ENCODE measurements at places on chromosomes 7 and 10. TPM values are rescaled to one million over a fixed set of nuclear protein-coding genes. Genes with fewer than 3 reads are reported as not detected.

GRCh38 chr7:24733414-24734060 is 23.7 kb downstream of the GSDME start:
- H3K4me1 ChIP-seq, result peaks cover 21% of the 10 kb centered on the region
- H3K36me3 ChIP-seq, result peaks cover 11% of the 10 kb centered on the region
- H3K4me3 ChIP-seq, result no peak overlapping the region
- DNase-seq, result no peak

DNA sequence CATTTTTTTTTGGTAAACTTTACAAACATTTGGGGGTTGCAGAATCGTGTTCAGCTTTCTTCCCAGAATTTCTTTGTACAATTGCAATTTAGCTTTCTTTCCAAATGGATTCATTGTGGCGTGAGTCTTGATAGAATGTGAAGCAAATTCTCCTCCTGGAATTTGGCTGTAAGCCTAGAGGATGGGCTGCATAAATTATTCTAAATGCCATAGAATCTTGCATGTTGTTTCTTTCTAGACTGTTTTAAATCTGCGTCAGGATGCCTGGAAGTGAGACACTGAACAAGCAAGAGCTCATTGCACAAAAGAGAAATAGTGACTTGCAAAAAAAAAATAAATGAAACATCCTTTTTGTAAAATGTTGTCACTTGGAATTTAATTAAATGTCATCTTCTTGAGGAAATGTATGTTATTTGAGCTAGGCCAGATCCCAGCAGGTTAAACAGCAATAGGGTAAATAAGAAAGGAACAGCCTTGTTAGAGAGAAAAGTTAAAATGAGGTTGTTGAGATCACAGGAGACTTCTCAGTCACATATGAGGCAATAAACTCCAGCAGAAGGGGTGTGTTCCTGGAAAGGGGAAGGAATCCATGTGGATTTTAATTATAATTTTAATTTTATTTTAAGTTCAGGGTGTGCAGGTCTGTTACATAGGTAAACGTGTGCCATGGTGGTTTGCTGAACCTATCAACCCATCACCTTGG is 483.0 kb downstream of the PLXDC2 start:
- no peak for DNase-seq
- H3K36me3 ChIP-seq, result no peaks in the 10 kb centered on the region
- H3K27me3 ChIP-seq, result no peaks in the 10 kb centered on the region

DNA sequence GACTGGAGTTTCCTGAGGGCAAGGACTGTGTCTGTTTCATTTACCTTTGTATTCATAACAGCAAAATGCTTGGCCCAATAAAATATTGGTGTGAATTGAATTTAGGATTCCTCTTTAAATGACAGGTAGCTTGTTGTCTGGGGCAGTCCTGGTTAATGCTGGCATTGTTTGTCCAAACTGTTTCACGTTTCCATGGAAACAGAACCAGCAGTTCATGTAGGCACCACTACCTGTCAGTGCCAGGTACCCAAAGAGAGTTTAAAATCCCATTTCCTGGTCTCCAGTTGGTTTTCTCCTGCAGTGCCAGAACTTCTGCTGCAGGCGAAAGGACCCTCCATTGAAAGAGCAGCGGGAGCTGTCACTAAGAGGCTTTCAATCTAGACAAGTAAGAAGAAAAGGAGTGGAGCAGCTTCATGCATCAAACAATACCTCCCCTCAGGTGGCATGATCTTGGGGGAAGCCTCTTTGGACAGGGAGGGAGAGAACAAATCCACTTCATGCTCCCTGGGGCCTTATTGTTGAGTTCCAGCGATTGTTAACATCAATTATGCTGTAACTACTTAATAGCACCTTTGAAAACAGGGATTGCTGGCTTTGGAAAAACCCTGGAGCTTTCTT is 109.6 kb downstream of the KIF20B start:
- no peak overlapping the region for H3K27ac ChIP-seq
- DNase-seq, result no peak

DNA sequence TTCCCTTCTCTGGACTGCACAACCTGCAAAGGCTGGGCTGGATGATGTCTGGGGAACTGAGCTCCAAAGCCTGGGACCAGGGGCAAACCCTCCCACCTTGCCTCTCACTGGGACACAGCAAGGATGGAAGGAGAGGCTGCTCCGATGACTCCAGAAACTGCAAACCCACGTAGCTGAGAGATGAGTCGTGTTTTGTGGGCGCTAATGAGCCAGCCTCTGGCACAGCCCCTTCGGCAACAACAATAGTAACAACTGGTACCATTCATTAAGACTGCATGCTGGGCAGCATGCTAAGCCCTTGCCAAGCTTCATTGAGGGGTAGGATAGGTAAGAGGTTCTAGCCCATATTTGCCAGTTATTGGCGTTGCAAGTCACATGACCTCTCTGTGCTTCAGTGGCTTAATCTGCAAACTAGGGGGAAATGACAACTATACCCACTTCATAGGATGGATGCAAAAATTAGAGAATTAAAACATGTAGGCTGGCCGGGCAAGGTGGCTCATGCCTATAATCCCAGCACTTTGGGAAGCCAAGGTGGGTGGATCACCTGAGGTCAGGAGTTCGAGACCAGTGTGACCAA is 145.9 kb downstream of the SH3PXD2A start:
- peak; percentile 29 for DNase-seq
- H3K36me3 ChIP-seq, result no peaks in the 10 kb centered on the region
- H3K27me3 ChIP-seq, result no peaks in the 10 kb centered on the region
- H3K4me3 ChIP-seq, result no peak overlapping the region
- H3K4me1 ChIP-seq, result peaks cover 17% of the 10 kb centered on the region

DNA sequence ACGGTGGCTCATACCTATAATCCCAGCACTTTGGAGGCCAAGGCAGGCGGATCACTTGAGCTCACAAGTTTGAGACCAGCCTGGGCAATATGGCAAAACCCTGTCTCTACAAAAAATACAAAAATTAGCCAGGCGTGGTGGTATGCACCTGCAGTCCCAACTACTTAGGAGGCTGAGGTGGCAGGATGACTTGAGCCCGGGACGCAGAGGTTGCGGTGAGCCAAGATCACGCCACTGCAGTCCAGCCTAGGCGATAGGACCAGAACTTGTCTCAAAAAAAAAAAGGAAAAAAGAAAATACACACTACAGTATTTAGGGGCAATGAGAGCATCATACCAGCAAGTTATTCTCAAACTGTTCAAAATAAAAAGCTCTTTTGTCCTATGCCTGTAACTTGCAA is 59.5 kb downstream of the ABI1 start:
- DNase-seq, result no peak
- no peak overlapping the region for H3K4me3 ChIP-seq
- no peaks in the 10 kb centered on the region for H3K36me3 ChIP-seq
- H3K4me1 ChIP-seq, result peaks cover 29% of the 10 kb centered on the region

DNA sequence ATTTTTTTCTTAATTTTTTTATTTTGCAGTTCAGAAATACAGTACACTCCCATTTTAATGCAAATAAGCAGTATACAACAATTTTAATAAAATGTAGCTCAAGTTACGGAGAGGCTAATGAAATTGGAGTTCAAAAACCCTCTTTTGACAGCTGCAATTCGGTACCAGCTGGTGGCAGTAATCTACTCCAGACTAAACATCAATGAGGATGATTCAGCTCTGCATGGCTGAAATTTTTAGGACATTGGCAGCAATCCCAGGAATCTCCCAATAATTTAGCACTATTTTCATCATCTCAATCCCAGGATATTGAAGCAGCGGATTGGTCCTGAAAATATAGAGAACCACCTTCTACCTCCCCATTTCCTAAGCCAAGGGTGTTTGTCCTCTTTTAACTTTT is 278.8 kb downstream of the CACNA2D1 start:
- no peaks in the 10 kb centered on the region for H3K36me3 ChIP-seq
- H3K4me3 ChIP-seq, result no peak overlapping the region
- H3K27ac ChIP-seq, result no peak overlapping the region
- H3K4me1 ChIP-seq, result no peaks in the 10 kb centered on the region
- H3K27me3 ChIP-seq, result peaks cover 77% of the 10 kb centered on the region
- no peak for DNase-seq

- H3K4me3 ChIP-seq, result no peak overlapping the region
- peaks cover 13% of the 10 kb centered on the region for H3K36me3 ChIP-seq
- DNase-seq, result no peak
- no peaks in the 10 kb centered on the region for H3K27me3 ChIP-seq
- H3K27ac ChIP-seq, result no peak overlapping the region
- peaks cover 6% of the 10 kb centered on the region for H3K4me1 ChIP-seq
These were observed 24.2 kb upstream of the AQP1 start for GRCh38 chr7:30887464-30887872.

GRCh38 chr7:90749262-90749661 is 153.1 kb downstream of the CDK14 start:
- peaks cover 4% of the 10 kb centered on the region for H3K4me1 ChIP-seq
- H3K36me3 ChIP-seq, result peaks cover 16% of the 10 kb centered on the region
- H3K27ac ChIP-seq, result no peak overlapping the region
- no peak for DNase-seq
- no peak overlapping the region for H3K4me3 ChIP-seq

- H3K27ac ChIP-seq, result no peak overlapping the region
- H3K36me3 ChIP-seq, result no peaks in the 10 kb centered on the region
- no peak overlapping the region for H3K4me3 ChIP-seq
- peaks cover 48% of the 10 kb centered on the region for H3K27me3 ChIP-seq
- H3K4me1 ChIP-seq, result no peaks in the 10 kb centered on the region
These were observed 22.8 kb downstream of the WDFY4 start for GRCh38 chr10:48707472-48707871.

- H3K27ac ChIP-seq, result peak overlapping the region; percentile 31
- H3K4me1 ChIP-seq, result peaks cover 19% of the 10 kb centered on the region
- H3K4me3 ChIP-seq, result peak overlapping the region; percentile 79
- H3K27me3 ChIP-seq, result no peaks in the 10 kb centered on the region
- H3K36me3 ChIP-seq, result peaks cover 14% of the 10 kb centered on the region
These were observed 2.7 kb upstream of the SUV39H2 start for GRCh38 chr10:14875941-14876340.

DNA sequence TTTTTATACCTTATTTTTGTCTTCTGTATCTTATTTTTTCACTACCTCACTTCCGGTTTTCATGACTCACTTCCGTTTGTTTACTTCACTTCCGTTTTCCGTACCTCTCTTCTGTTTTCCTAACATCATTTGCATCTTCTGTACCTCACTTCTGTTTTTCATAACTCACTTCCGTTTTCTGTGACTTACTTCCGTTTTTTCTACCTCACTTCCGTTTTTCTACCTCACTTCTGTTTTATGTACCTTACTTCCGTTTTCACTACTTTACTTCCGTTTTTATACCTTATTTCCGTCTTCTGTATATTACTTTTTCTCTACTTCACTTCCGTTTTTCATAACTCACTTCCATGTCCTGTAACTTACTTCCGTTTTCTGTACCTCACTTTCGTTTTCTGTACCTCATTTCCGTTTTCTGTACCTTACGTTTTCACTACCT is 492.5 kb upstream of the AKR1E2 start:
- H3K27me3 ChIP-seq, result no peaks in the 10 kb centered on the region
- H3K4me1 ChIP-seq, result no peaks in the 10 kb centered on the region
- H3K4me3 ChIP-seq, result no peak overlapping the region
- no peak overlapping the region for H3K27ac ChIP-seq

DNA sequence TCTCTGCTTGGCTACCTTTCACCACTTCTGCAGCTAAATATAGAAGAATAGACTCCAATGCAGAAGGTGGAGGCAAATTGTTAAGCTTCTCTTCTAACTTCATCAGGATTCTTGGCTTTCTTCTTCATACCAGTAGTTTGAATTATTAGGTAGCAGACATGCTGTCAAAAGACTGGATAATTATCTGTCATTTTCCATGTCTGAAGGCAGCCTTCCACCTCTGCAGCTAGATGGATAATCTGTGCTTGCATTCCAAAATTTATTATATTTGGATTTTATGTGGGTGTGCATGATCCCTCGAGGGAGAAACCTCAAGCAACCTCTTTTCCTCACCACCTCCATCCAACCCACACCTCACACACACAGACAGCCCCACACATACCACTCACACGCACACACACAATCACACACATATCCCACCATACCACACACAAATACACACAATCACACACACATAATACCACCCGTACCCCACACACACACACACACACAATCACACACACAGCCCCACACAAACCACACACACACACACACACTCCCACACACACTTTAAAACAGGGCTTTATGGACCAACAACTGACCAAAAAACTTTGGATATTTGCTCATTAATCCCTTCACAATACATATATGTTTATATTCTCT is 145.0 kb downstream of the C7orf25 start:
- DNase-seq, result no peak
- H3K27ac ChIP-seq, result no peak overlapping the region
- no peaks in the 10 kb centered on the region for H3K36me3 ChIP-seq
- H3K27me3 ChIP-seq, result no peaks in the 10 kb centered on the region

DNA sequence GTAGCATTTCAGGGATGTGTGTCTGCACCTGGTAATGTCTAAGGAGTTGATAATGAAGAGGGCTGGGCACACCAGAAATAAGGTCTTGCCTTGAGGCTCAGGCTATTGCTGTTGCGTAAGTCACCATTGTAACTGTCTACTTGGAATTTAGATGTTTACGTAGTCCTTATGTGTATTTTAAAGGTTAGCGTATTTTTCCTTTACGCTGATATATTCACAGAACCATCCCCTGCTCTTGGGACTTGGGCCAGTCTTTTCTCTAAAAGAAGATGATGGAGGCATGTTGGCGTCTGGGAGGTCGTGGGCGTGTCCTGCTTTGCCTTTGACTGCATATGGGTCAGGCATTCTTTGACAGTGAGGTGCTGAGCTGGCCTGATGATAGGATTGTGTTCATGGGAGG is 14.7 kb downstream of the WDR37 start:
- DNase-seq, result peak; percentile 17
- peak overlapping the region; percentile 14 for H3K27ac ChIP-seq
- peaks cover 43% of the 10 kb centered on the region for H3K36me3 ChIP-seq
- H3K4me1 ChIP-seq, result peaks cover 18% of the 10 kb centered on the region
- H3K27me3 ChIP-seq, result no peaks in the 10 kb centered on the region

DNA sequence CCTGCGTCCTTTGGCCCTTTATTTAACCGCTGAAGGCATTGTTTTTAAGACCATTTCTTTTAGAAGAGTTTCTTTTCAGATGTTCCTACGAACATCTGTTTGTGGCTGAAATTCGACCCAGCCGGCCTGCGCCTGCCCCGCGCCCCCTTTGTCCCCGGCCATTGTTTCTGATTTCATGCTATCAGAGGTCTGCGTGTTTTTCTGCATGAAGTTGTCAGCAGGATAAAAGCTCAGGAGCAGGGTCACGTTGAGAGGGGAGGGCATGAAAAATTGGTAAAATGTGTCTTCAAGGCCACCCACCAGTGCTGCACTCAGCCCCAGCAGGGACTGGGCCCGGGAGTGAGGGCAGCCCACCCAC is 43.1 kb downstream of the NKX6-2 start:
- no peaks in the 10 kb centered on the region for H3K4me1 ChIP-seq
- peaks cover 15% of the 10 kb centered on the region for H3K36me3 ChIP-seq
- H3K27ac ChIP-seq, result no peak overlapping the region
- DNase-seq, result no peak
- no peaks in the 10 kb centered on the region for H3K27me3 ChIP-seq

GRCh38 chr7:33904681-33905388 is 504 bp upstream of the BMPER start:
- H3K27ac ChIP-seq, result no peak overlapping the region
- no peaks in the 10 kb centered on the region for H3K36me3 ChIP-seq
- H3K4me1 ChIP-seq, result no peaks in the 10 kb centered on the region
- DNase-seq, result no peak
- peaks cover 65% of the 10 kb centered on the region for H3K27me3 ChIP-seq

GRCh38 chr7:108156897-108157605 is 26.9 kb upstream of the LAMB4 start:
- H3K27me3 ChIP-seq, result no peaks in the 10 kb centered on the region
- peaks cover 10% of the 10 kb centered on the region for H3K4me1 ChIP-seq
- DNase-seq, result no peak
- no peak overlapping the region for H3K4me3 ChIP-seq
- H3K36me3 ChIP-seq, result no peaks in the 10 kb centered on the region
- no peak overlapping the region for H3K27ac ChIP-seq

HOXA9 gene
- total RNA-seq, result 6.9 TPM

SLC16A9 gene
- 0.54 TPM for total RNA-seq

POM121C gene
- total RNA-seq, result 41.5 TPM

CDCA7L gene
- total RNA-seq, result 43.6 TPM

SPRN gene
- not detected for total RNA-seq

SFR1 gene
- total RNA-seq, result 8.9 TPM

CUZD1 gene
- total RNA-seq, result 1.1 TPM

MOGAT3 gene
- not detected for total RNA-seq

SPDYE8 gene
- total RNA-seq, result not detected

All from MCF 10A (cell line).